ENCODE measurements at places on chromosomes 13 and 19. TPM values are rescaled to one million over a fixed set of nuclear protein-coding genes. Genes with fewer than 3 reads are reported as not detected.
A peak's percentile ranks its signal among the peaks of the same experiment; 100 is the strongest.

GRCh38 chr13:26495750-26496149, 61.7 kb upstream of the WASF3 start:
- DNase-seq = no peak

DNA sequence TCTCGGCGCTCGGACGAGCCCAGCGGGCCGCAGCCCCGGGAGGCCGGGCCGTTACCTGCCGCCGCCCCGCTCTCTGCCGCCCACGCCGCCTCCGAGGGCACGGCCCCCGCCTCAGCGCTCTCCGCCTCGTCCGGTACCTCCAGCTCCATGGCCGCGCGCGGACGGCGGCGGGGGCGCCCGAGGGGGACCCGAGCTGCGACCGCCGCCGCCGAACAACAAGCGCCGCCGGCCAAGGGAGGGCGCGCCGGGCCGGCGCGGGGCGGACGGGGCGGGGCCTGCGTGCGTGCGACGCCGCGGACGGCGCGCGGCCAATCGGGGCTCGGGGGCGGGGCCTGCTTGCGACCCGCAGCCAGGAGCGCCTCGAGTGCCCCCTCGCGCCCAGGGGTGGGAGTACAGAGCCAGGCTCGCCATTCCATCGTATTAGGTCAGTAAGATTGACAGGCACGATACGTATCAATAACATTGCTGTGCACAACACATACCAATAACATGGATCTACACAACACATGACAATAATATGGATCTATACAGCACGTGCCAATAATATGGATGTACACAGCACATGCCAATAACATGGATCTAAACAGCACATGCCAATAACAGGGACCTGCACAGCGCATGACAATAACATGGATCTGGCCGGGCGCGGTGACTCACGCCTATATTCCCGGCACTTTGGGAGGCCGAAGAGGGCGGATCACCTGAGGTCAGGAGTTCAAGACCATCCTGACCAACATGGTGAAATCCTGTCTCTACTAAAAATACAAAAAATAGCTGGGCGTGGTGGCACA, at the start of gene PIP5K1C:
Gene PIP5K1C (minus strand): TSS at position 227 of the 791 bp plus-strand sequence. CDS start 78 bp downstream, at position 149.
- peak; percentile 98 for DNase-seq

GRCh38 chr13:89113744-89114143, 1442.6 kb downstream of the SLITRK5 start:
- DNase-seq = no peak

DNA sequence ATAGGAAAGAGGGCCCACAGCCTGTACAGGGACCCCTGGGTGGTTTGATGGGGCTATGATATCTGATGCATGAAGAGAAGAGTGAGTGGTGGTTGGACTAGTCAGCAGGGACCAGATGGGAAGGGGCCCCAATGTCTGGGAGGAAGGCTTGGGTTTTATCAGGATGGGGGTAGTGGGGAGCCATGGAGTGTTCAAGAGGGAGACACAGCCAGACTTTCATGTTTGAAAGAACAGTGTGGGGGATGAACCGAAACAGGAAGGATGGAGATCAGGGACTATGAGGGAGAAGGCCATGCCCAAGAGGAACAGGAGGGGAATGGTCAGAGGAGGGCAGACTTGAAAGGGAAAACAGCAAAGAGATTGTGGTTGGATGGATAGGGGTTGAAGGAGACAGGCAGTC, 63.1 kb downstream of the UNC13A start:
- no peak for DNase-seq

DNA sequence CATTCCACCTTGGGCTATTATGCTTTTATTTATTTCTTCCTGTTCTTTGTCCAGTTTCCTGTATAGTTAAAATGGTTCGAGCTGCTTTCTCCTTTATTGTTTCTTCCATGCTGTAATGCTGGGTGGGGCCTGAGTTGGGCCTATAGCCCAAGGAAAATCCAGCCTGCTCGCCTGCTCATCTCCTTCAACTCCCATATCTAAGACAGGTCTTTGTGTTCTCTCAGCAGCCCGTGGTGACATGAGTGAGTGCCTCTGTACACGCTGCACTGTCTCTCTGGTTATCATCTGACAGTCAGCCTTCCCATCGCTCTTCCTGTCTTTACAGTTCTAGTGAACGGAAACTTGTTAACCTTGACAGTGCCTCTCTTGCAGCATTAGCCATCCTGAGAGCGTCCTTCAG, 221.9 kb upstream of the SLC10A2 start:
- no peak for DNase-seq

The ZNF446 gene
- 5.6 TPM for total RNA-seq

The SLC8A2 gene
- not detected for total RNA-seq

The CATSPERD gene
- not detected for total RNA-seq

Measured in mesenteric fat pad (tissue), 1 donor.